Activated CD8-positive, alpha-beta memory T cell treated with anti-CD3 and anti-CD28 coated beads for 4 hours (primary cell): ENCODE measurements at places on chromosomes 11 and 22.

DNA sequence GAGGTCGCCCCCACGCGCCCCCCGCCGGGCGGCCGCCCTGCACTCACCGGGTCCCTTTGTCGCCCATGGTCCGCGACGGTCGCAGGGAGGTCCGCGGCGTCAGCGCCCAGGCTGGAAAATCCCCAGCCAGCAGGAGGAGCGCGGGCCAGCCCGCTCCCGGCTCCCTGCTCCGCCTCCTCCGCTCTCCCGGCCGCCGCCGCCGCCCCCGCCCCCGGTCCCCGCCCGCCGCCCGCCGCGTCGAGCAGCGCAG is at the start of gene ARRB1:
ARRB1 (minus strand) TSS at position 121 of the 250 bp plus-strand sequence; CDS start at position 67, 54 bp downstream.
- no peak for DNase-seq

DNA sequence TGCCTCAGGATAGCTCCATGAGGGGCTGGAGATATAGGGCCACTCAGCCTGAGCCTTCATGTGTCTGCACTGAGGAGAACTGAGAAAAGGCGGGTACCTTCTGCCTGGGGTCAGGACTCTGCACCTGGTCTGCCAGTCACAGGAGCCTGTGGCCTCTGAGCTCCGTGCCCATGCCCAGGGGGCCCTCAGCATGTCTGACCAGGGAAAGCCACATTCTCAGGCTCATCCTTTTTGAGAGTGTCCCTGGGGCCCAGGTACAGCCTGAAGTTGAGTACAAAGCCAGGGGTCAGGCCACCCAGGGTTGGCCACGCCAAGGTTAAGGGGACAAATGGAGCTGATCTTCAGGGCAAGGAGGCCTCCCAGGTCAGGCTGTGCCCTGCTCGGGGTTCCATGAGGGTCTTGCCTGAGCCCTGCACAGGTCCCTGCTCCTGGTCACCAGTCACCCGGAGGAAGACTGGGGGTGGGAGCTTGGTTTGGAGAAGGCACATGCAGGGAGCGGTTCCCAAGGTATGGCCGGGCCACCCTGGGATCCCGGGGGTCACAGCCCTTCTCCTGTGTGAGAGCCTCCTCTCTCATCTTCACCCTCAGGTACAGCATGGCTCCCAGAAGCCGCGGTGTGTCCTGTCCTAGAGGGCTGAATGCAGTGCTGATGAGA is 6.0 kb downstream of the DENND6B start:
- DNase-seq: no peak

DNA sequence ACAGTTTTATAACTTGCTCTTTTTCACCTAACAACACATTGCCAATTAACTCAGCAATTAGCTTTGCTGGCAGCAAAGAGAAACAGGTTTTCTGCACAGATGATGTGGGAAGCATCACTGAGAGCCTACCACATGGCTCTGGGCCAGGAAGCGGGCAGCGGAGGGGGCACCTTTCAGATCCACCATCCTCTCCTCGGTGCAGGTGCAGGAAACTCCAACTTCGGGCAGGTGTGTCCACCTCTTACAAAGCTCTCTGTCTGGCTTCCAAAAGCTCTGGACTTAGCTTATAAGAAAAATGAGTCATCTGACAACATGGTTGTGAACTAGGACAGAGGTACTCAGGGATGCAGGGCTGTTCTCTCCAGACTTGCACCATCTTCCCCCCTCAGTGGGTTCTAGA is 77.0 kb downstream of the RPS6KA4 start:
- DNase-seq: no peak

GRCh38 chr11:84215672-84216071 is 929.5 kb upstream of the CCDC90B start:
- DNase-seq: no peak

- DNase-seq: no peak
These were observed 215.3 kb upstream of the TBCEL start for GRCh38 chr11:120808616-120809050.

DNA sequence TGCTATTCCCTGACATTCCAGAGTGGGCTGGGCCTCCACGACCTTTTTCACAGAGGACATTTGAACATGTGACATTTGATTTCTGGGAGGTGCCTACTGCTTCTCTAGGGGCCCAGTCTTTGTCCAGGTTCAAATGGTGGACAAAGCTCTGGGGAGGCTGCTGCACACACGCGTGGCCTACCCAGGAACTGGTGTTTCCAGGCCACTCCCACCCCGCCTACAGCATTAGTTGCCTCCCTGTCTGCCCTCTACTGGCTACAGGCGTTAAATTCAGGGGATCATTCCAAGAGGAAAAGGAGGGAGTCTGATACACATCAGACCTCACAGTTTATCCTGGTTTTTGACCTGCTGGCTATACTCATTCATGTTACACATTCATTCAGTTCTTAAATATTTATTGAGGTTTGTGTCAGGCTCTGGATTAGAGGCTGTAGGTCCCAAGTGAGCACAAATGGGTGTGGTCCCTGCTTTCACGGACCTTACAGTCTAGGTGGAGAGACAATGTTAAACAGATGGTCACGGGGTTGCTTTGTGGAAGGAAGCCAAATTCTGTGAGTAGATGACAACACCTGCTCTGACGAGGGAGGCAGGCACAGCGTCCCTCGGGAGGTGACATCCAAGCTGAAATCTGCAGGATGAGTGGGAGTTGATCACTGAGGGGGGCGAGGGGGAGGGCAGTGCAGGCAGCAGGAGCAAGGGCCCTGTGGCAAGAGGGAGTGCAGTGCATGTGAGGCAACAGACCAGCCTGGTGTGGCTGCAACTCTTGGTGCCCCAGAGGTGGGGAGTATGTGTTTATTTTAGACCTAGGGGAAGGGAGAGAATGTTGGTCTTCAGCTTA is 11.8 kb downstream of the TUB start:
- no peak for DNase-seq

- no peak for DNase-seq
These were observed 21.4 kb downstream of the KIF18A start for GRCh38 chr11:28086569-28086968.

GRCh38 chr11:85889676-85890579 is 34.7 kb downstream of the CCDC83 start:
- DNase-seq: no peak

GRCh38 chr11:65415499-65416340 is 6.9 kb upstream of the NEAT1 start:
- DNase-seq: no peak

DNA sequence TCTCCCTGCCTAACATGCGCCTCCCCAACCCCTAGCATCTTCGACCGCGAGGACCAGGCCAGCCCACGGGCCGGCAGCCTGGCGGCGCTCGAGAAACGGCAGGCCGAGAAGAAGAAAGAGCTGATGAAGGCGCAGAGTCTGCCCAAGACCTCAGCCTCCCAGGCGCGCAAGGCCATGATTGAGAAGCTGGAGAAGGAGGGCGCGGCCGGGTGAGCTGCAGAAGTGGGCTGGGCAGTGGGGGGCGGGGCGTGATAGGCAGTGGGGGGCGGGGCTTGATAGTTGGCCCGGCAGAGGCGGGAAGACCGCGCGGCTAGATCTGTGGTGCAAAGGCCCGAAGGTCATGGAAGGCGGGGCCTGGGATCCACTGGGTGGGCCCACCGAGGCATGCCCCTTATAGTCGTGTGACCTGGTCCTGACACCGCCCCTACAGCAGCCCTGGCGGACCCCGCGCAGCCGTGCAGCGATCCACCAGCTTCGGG is 8.7 kb downstream of the SELENOM start:
- DNase-seq: no peak

GRCh38 chr11:120188371-120188770 is 22.5 kb upstream of the OAF start:
- DNase-seq: no peak

DNA sequence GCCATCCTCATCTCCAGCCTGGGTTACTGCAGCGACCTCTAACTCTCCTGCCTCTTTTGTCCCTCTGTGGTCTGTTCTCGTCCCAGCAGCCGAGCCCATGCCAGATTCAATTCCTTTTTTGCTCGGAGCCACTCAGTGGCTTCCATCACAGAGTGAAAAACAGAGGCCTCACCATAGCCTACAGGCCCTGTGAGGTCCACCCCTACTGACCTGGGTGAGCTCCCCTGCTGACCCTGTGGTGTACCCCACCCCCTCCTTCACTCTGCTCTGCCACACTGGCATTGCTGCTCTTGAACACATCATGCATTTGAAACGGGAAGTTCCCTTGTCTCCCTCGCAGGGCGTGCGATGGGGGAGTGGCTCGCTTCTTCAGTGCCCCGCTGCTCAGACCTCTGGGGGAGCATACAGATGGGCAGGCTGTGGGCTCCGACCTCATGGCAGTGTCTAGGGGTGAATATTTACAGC is 2.1 kb downstream of the AIP start:
- DNase-seq: no peak

- no peak for DNase-seq
These were observed 15.3 kb downstream of the BLID start for GRCh38 chr11:122100756-122101080.

- no peak for DNase-seq
These were observed 4.1 kb upstream of the HBG2 start for GRCh38 chr11:5258543-5259262.

GRCh38 chr11:71372693-71373657 is 75.2 kb downstream of the DHCR7 start:
- DNase-seq: no peak

- DNase-seq: peak; percentile 8
These were observed 121.2 kb downstream of the PDE3B start for GRCh38 chr11:14764579-14765527.

- DNase-seq: no peak
These were observed 713.5 kb upstream of the API5 start for GRCh38 chr11:42598341-42598740.

GRCh38 chr11:69670158-69670845 is 4.9 kb downstream of the LTO1 start:
- no peak for DNase-seq

- no peak for DNase-seq
These were observed 25.4 kb downstream of the ARFGAP3 start for GRCh38 chr22:42831712-42832111.

DNA sequence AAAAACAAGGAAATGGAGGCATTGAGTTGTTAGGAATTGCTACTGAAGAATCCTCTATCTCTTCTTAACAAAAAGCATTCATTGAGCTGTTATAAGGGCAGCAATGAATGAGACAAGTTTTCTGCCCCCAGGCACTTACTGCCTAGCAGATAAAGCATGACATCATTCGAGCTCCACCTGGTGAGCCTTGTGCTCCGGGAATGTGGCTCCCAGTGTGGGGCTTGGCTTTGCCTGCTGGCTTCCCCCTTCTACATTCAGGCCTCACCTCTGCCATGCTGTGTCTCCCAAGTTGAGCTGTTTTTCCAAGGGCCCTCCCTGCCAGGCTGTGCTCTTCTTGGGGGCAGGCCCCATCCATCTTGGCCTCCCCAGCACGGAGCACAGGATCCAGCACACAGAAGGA is 56.9 kb upstream of the EIF3D start:
- DNase-seq: no peak

- no peak for DNase-seq
These were observed 43.2 kb downstream of the ARHGAP42 start for GRCh38 chr11:100730266-100730665.

DNA sequence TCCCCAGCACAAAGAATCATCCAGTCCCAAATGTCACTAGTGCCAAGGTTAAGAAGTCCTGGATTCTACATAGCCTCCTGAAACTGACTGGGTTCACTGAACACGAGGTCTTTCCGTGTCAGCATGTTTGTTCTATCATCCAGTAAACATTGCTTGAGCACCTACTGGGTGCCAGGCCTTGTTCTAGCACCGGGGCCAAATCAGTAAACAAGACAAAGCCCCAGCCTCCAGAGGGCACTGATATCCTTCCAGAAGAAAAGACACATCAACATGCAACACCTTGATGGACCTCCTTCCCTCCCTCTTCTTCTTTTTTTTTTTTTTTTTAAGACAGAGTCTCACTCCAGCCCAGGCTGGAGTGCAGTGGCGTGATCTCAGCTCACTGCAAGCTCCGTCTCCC is 26.9 kb downstream of the TPST2 start:
- DNase-seq: no peak

- no peak for DNase-seq
These were observed 49.0 kb downstream of the ARHGAP42 start for GRCh38 chr11:100735949-100736675.

- DNase-seq: no peak
These were observed 1032.7 kb upstream of the TENM4 start for GRCh38 chr11:80473562-80473961.

DNA sequence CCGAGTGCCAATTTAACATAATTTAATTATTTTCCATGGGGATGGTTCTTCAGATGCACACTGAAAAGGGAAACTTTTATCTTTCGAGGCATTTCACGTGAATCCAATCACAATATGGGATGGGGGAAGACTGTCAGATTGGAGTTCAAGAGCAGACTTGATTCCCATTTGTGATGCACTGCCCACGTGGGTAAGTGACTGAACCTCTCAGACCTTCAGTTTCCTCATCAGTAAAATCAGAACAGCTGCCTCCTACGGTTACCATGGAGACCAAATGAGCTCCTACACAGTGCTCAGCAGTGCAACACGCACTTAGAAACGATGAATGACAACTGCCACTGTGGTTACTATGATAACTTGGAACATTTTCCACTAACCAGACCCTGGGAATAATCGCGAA is 21.7 kb downstream of the KIAA0930 start:
- DNase-seq: no peak

GRCh38 chr11:15112131-15112541 is 2.6 kb upstream of the INSC start:
- DNase-seq: no peak

GRCh38 chr22:29328055-29328454 is 12.6 kb upstream of the RASL10A start:
- no peak for DNase-seq

- no peak for DNase-seq
These were observed 14.3 kb downstream of the BLID start for GRCh38 chr11:122101625-122102291.

GRCh38 chr11:116825434-116825833 is 2.3 kb upstream of the APOA4 start:
- no peak for DNase-seq

- DNase-seq: no peak
These were observed 14.2 kb upstream of the NTM start for GRCh38 chr11:131356206-131356605.

GRCh38 chr22:29199702-29200400 is 5.8 kb upstream of the EMID1 start:
- no peak for DNase-seq

DNA sequence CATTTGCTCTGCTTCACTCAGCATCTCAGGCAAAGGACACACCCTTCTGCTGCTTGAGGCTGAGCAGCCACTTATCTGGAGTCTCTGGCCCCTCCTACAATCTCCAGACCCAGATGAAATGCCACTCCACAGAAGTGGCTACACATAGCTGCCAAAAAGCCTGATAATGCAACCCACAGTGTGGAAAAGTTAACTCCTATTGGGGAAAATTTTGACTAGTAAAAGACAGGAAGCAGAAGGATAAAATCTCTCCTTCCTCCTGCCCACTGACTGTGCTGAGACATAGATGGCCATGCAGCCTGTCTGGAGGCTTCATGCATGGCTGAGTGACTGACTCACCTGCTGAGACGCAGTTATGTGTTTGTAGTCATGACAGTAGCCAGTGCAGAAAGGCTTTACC is 92.3 kb upstream of the TEAD1 start:
- DNase-seq: no peak
